ENCODE measurements at places on chromosomes 16 and 17.

- DNase-seq: no peak
Observed at GRCh38 chr16:83539736-83540490, 267.9 kb upstream of the HSBP1 start.

GRCh38 chr17:77317091-77317750 is 176.5 kb downstream of the SEC14L1 start:
- no peak for DNase-seq

DNA sequence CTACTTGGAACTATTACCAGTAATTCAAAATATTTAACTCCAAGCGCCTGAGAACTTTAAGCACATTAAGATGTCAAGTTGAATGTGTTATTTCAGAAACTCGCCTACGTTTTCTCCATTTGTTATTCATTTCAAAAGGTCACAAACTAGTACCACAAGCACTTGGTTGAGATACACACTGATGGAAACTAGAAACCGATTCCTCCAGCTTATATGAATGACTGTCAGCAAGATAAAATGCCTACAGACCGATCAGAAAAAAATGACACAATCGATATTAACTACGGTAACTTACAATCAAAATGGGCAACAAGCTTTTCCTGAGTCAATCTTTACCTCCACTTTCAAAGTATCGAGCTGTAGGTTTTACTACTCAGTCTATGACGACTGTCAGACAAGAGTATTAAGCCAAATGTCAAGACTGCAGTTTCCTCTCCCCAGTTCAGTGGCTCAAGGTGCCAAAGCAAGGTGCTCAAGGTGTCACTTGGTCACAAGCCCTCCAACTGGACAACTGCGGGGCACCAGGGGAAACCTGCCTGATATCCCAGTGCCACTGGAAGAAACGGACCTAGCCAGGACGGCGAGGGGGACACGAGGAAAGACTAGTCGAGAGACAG is 678 bp downstream of the SRP68 start:
- no peak for DNase-seq

- peak; percentile 50 for DNase-seq
Observed at GRCh38 chr17:11996722-11997146, 541 bp downstream of the ZNF18 start.

- DNase-seq: peak; percentile 48
Observed at GRCh38 chr16:27326738-27327585, 13.2 kb downstream of the IL4R start.

DNA sequence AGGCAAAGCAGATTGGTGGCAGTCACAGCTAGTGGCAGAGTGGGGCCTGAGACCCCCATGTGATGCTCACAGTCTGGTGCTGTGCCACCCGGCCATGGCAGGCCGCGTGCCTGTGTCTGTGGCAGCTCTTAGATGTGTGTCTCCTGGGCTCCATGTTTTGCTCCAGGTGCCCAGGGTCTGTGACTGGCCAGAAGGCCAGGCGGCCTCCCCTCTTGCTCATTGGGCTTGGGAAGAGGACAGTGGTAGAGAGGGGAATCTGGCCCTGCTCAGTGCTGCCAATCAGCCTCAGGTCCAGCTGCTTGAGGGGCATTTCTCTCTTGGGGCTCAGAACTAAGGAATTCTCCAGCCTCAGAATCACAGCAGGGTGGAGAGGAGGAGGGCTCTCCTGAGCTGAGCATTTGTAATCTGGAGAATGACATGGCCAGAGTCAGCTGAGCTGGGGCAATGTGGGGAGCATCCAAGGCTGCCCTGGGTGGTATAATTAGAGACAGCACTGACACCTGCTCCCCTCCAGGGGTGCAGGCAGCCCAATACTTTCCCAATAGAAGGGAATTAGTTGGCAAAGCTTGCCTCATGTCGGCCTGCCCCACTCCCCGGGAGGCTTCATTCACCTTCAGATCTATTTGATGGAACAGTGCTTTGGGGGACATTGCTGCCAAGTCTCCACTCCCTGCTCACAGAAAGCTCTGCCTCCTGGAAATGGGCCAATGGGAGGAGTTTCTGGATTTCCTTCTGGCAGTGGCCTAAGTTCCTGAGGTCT is 2.7 kb upstream of the LASP1NB start:
- no peak for DNase-seq

GRCh38 chr17:64540118-64540776 is 33.5 kb downstream of the CEP95 start:
- no peak for DNase-seq

DNA sequence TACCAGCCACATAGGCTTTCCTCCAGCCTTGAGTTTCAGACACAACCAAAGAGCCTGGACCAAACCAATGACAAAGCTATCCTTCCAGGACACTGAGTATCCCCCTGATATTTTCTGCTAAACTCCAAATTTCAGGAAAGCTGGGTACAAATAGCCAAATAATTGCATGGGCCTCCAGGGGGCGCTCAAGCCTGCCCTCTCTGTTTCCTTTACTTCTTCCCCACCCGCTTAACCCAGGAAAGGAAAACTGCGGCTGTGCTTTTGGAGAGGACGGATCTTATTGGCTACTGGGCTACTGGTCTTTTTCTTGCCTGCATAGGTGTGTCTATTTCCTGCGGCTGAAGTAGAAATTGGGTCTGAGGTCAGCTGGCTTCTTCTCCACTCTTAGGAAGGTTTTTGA is 30.1 kb downstream of the GNGT2 start:
- peak; percentile 9 for DNase-seq
